Fibroblast of lung (primary cell): ENCODE measurements at places on chromosomes 5 and 9.

DNA sequence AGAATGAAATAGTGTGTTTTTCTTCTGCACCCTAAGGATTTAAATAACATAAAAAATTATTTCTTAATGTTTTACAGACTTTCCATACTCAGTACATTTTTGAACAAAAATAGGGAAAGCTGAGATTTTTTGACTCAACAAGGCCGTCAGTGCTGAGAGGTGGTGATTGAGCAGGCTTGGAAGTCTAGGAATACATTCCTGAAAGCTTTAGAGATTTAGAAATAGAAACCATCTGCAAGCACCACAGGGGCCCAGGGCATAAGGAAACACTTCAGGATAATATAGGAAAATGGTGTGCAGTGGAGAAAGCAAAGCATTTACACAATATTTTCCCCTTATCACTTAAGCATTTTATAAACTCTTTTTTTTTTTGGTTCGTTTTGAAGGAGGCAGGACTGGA is 5.2 kb downstream of the BASP1 start:
- DNase-seq = no peak

- DNase-seq = peak; percentile 56
Observed at GRCh38 chr5:94893412-94894135, 275.1 kb downstream of the SLF1 start.

DNA sequence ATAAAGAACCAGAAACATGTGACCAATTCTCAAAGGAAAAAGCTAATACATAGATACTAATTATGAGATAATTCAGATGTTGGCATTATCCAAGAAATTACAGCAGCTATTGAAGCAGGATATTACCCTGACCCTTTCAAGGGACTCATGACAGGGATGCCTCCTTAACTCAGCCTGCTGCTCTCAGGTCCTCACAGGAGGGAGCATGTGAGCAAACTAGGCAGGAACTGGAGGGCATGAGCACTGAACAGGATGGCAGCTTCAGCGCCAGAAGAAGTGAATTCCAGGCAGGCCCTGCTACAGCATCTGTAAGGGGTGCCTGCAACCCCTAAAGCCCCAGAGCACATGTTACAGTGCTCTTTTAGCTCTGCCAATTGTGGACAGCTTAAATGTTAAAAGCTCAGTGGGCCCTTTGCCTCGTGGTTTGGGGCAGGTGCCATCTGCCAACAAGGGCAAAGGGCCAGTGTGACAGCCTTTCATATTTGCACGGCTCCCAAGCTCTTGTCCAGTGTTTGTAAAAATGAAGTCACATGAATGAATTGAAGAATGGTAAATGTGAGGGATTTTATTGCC is 464.7 kb upstream of the COX7C start:
- no peak for DNase-seq

DNA sequence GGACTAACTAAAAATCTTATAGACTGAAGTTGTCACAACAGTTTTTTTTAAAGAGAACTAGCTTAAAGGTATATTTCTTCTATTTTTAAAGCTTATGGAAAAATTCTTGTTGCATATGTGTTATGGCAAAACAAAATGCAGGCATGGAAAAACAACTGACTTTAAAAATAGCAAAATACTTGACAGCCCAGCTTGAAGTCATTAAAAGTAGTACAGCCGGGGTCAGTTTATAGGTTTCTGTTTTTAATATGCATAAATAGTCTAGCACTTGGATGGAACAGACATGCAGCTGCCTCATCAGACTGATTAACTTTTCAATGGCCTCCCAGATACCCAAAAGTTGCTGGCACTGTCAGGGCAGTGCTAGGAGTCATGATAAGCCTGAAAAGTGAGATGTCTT is 22.3 kb upstream of the ARL15 start:
- DNase-seq = no peak

- no peak for DNase-seq
Observed at GRCh38 chr5:148205044-148205806, 2.4 kb downstream of the SPINK6 start.

GRCh38 chr9:16057541-16057940 is 504.7 kb downstream of the CCDC171 start:
- DNase-seq = no peak

GRCh38 chr9:22097707-22098106 is 88.6 kb upstream of the CDKN2B start:
- peak; percentile 93 for DNase-seq

- no peak for DNase-seq
Observed at GRCh38 chr9:100848726-100849125, 179.8 kb upstream of the PLPPR1 start.

DNA sequence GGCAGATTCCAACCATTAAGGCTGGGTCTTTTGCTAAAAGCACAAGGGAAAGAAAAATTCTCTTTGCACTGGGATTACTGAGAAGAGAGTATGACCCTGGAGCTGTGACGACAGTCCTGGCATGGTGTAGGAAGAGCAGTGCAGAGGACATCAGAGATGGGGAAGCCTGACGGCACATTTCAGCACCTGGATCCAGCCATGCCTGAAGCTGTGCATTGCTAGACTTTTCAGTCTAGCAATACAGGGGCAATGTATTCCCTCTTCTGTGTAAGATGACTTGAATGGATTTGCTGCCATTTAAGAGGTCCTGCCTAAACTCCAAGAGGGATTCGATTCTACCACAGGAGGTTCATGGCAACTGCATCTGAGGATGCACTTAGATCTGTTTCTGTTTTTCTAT is 12.3 kb upstream of the MRNIP start:
- no peak for DNase-seq

- peak; percentile 83 for DNase-seq
Observed at GRCh38 chr5:5342784-5343183, 79.7 kb upstream of the ICE1 start.

GRCh38 chr5:180785121-180785781 is 17.4 kb downstream of the MGAT1 start:
- peak; percentile 80 for DNase-seq

DNA sequence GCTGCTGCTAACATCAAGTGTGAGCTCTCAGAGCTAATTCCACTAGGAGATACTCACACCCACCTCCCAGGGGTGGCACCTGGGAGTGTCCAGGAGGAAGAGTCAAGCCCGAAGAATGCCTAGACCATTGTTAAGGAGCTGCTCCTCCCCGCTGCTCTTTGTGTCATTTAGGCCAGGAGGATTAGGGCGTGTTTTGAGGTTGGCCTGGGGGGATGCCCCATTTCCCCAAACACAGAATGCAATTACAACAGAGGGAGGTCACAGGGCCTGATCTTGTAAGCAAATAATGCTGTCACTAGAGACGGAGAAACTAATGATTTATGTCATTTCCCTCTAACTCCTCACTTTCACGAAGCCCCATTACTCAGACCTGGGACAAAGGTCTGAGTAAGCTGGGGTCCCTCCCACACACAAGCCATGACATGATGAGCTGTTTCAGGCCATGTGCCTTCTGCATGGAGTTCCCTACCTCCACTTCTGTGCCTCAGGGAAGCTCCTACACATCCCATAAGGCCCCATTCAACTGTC is 312.5 kb downstream of the ACTL7B start:
- DNase-seq = peak; percentile 44

DNA sequence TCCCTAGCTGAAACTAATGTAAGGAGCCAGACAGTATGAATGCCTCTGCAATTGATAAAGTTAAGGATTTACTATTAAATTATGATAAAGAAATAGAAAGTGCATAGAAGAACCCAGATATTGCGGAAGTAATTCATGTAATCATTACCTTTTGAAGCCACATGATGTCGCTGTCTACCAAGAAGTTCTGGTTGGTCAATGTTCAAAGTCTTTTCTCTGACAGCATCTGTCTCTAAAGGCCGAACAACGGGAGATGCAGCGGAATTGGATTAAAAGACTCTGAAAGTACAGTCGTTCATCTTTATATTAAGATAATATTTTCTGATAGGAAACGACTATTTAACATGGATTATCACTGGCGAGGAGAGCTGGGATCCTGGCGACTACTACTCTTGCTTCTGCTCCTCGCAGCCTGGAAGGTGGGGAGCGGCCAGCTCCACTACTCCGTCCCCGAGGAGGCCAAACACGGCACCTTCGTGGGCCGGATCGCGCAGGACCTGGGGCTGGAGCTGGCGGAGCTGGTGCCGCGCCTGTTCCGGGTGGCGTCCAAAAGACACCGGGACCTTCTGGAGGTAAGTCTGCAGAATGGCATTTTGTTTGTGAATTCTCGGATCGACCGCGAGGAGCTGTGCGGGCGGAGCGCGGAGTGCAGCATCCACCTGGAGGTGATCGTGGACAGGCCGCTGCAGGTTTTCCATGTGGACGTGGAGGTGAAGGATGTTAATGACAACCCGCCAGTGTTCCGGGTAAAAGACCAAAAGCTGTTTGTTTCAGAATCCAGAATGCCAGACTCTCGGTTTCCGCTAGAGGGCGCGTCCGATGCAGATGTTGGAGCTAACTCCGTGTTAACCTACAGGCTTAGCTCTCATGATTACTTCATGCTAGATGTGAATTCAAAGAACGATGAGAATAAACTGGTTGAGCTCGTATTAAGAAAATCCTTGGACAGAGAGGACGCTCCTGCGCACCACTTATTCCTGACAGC is at the start of gene PCDHA8:
Gene PCDHA8, plus strand, starts transcription at position 210 of the 985 bp plus-strand sequence. Its CDS starts 135 bp downstream, at position 345.
- DNase-seq = no peak

GRCh38 chr5:55624841-55625588 is 87.1 kb downstream of the SLC38A9 start:
- DNase-seq = no peak

GRCh38 chr5:44387406-44387805 is 1.8 kb downstream of the FGF10 start:
- DNase-seq = no peak

GRCh38 chr9:127769929-127770582 is 8.4 kb downstream of the SH2D3C start:
- no peak for DNase-seq

DNA sequence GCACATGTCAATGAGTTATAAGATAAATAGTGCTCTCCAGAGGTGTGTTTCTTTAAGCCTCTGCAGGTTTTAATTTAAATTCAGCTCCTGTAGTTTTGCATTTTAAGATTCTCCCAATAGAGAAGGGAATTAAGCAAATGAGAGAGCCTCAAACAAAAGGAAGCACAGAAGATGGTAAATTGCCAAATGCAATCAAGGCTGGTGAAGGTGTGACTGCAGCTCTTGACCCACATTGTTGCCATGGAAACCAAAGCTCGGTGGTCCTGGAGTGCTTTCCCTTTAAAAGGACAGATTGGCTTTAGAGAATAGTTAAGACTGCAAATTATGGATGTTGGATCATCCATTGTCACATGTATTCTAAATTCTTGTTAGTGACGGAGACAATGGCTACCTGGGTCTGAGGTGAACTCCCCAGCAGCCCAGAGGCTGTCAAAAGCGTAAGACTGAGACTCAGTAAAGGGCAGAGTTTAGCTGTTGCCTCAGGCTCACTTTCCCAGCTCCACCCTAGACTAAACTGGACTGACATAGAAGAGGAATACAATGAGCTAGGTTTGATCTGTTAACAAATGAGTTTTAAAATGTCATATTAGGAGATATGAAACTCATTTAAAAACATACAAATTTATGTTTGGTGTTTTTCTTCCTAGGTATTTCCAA is 12.3 kb downstream of the GAPT start:
- no peak for DNase-seq

DNA sequence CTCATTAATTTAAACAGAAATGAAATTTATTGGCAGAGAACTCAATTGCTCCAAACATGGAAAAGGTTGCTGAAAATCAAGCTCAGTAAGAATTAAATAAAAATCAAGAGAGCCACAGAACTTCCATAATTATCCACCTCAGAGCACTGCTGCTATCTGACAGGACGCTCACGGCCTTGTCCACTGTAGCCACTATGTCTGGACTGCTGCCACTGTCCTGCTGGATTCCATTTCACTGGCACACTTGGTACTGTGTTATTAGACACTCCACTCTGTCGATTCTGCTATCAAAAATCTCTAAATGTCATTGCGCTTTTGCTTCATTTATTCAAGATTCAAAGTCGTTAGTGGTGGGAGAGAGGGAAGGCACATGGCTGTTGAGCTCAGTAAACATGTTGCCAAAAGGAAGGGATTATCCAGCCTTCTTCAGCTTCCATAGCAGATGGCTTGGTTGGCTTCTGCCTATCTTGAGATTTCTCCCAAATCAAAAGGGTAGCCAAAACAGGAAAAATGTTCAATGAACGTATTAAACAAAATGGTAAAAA is 815.0 kb downstream of the CDH18 start:
- DNase-seq = no peak

- no peak for DNase-seq
Observed at GRCh38 chr5:92580814-92581213, 1000.2 kb downstream of the NR2F1-AS1 start.

DNA sequence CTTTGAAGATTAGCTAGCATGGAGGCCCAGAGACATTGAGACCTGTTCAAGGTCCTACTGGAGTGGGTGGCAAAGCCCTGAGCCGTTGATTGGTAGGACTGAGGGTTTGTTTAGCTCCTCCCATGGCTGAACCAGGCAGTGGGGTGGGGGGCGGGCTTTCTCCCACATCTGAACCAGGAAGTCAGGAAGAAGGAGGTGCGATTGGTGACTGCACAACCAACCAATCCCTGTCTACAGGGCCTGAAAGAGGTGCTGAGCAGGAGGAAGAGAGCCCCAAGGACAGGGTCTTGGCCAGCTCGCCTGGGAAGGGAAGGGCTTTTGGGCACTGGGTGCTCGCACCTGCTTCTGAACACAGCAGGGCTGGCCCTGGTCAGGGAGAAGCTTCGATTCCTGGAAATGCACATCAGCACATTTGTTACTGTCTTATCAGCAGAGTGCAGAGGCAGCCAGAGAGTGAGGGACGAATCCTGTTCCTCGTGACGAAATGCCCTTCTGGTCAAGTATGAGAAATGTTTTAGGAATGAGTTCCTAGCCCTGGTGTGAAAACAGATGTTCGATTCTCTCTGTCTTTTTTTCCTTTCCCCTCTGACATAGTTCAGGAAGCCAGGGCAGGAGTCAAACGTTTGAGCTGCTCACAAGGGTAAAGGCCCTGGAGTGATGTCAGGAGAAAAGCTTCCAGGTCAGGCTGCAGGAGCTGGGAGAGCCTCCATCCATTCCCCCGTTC is 294.8 kb upstream of the KLF4 start:
- peak; percentile 95 for DNase-seq

GRCh38 chr5:10427978-10428377 is 13.7 kb upstream of the ROPN1L start:
- no peak for DNase-seq
